Calu3 (cell line): ENCODE measurements at places on chromosomes 6 and 20. TPM values are rescaled to one million over a fixed set of nuclear protein-coding genes. Genes with fewer than 3 reads are reported as not detected.

DNA sequence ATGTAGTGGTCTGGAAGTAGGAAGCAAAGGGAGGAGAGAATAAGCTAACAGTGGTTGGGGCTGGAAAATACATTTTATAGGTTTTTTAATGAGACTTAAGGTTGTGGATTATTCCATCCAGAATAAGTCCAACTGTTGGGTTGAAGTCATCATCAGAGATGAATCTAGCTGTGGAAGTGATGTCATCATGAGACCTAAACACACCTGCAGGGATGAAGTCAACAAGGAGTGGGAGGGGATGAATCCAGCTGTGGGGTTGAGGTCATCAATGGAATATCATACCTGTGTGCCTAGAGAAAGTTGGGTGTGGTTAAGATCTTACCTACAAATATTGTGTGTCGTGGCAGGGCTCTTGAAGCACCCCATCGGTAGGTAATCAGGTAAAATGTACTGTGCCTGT is 730.7 kb downstream of the RFPL4B start:
- H3K36me3 ChIP-seq, result no peaks in the 10 kb centered on the region
- no peak overlapping the region for H3K27ac ChIP-seq
- no peak for DNase-seq

DNA sequence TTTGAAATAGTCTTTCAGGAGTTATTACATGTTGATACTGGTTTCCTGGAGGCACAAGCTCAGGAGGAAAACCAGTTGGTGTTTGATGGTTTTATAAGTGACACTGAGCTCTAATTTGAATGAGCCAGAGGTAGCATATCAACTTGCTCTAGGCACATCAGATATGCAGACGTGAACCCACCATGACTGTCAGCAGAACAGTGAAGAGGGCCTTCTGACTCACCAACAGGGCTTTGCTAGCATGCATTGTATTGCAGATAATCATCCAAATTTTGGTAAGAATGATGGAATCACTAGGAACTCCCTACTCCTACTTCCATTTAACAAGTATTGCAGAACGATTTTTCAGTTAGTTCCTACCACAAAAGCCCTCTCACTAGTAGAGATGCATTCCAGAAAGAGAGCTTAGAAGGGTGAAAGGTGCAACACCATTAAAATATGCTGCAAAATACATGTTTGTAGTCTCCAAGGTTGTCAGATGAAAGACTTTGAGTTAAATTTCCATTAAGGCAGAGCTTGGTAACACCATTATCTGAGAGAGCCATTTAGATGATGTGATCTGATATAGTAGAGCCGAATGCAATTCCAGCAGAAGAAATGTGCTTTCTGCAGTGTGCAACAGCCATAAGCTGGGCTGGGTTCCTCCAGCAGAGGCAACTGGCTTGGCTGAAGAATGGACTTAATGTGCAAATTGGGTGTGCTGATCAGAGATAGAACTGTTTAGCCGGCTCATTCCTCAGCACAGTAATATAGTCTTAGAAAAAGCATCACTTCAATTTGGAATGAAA is 968.7 kb upstream of the ADGRB3 start:
- H3K4me1 ChIP-seq, result no peaks in the 10 kb centered on the region
- no peak for DNase-seq
- no peak overlapping the region for H3K27ac ChIP-seq
- no peaks in the 10 kb centered on the region for H3K36me3 ChIP-seq
- H3K27me3 ChIP-seq, result no peaks in the 10 kb centered on the region

DNA sequence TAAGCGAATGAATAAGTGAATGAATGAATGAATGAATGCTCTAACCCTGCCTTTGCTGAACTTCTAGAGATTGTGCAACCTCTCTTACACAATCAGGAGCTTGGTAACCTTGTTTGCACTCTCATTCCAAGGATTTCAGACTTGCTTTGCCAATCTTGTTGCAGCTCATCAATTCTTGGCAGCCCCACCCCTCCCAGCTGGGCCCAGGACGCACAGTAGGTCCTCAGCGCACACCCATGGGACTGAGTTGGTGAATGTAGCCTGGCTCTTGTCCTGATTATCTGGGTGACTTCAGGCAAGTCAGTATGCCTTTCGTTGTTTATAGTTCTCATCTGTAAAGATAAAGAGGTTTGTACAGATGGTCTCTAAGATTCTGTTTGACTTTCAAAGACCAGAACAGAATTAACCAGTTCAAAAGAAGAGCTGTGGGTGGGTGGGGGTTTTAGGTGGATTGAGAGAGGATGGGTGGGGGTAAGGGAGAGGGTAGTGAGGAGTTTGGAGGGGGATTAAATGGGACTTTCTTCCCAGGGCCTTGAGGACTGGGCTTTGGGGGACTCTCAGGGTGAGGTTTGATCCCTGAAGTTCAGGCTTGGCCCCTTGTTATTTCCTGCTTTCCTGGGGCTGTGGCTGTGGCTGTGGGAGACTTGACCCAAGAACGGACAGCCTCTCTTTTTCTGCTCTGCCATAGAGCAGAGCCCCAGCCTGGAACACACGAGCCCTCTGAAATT is 33.2 kb downstream of the VEGFA start:
- H3K27me3 ChIP-seq, result no peaks in the 10 kb centered on the region
- peak overlapping the region; percentile 56 for H3K27ac ChIP-seq
- no peak for DNase-seq
- peaks cover 93% of the 10 kb centered on the region for H3K4me1 ChIP-seq
- peaks cover 20% of the 10 kb centered on the region for H3K36me3 ChIP-seq
- no peak overlapping the region for H3K4me3 ChIP-seq

GRCh38 chr6:170088582-170088955 is 202.3 kb downstream of the DLL1 start:
- no peaks in the 10 kb centered on the region for H3K36me3 ChIP-seq
- H3K27ac ChIP-seq, result no peak overlapping the region
- H3K4me1 ChIP-seq, result peaks cover 11% of the 10 kb centered on the region

DNA sequence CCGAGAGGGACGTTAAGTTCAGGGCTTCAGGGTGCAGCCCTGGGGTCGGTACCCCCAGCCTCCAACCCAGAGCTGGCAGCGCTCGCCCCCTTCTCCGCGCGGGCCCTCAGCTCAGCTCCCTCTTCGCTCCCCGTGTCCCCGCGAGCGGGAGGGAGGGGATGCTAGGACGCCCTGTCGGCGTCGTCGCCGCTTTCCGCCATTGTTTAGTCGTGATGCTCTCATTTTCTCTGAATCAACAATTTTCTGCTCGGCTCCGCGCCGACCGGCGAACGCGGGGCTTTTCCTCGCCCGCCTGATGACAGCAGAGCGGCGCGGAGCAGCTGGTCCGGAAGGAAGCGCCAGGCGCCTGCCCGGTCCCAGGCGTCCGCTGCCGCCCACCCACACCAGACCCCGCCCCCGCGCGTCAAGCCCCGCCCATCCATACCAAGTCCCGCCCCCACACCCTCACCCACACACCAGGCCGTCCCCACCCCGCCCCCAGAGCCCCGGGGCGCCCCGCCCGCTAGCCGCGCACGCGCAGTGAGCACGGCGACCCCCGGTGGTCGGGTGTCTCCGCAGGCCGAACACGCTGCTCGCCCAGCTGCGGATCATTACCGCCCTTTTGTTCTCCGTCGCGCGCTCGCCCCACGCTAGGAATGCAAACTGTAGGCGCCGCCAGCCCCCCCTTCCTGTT is 50.1 kb upstream of the SLC32A1 start:
- peaks cover 14% of the 10 kb centered on the region for H3K36me3 ChIP-seq
- no peak overlapping the region for H3K27ac ChIP-seq
- peak overlapping the region; percentile 59 for H3K4me3 ChIP-seq
- no peaks in the 10 kb centered on the region for H3K4me1 ChIP-seq
- DNase-seq, result no peak

The ARID1B gene
- total RNA-seq, result 50.5 and 53.5 TPM in 2 replicates
